ENCODE measurements at places on chromosomes 16 and 17.

- DNase-seq, result peak; percentile 70
Observed at GRCh38 chr16:77549876-77550275, 115.0 kb upstream of the ADAMTS18 start.

GRCh38 chr17:66625311-66625767 lies 209.6 kb upstream of the CACNG5 start:
- peak; percentile 45 for DNase-seq

DNA sequence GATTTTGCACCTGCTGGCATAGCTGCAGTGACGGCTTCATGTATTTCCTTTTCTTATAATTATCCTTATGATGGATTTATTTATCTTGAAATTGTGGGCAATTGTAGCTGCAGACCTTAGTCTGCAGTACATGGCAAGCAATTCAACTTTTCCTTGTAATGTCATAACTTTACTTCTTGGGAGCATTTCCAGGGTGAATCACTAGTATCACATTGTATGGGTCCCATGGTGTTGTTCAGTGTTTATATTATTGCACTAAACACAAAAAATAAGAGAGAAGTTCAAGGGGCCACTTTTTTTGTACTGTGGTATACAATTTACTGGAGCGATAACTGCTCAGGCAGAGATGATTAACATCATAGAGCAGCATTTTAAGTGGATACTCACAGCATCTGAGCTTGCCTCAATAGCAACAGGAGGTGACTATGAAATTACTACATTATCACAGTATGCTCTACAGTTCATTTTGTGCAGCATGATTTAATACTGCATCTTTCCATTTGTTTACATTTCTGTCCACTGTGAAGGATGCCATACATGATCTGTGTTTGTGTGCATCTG lies 169.5 kb downstream of the STX8 start:
- no peak for DNase-seq

GRCh38 chr17:71872843-71873485 lies 247.9 kb upstream of the SOX9 start:
- no peak for DNase-seq
